ENCODE measurements at places on chromosomes 1 and 21.

DNA sequence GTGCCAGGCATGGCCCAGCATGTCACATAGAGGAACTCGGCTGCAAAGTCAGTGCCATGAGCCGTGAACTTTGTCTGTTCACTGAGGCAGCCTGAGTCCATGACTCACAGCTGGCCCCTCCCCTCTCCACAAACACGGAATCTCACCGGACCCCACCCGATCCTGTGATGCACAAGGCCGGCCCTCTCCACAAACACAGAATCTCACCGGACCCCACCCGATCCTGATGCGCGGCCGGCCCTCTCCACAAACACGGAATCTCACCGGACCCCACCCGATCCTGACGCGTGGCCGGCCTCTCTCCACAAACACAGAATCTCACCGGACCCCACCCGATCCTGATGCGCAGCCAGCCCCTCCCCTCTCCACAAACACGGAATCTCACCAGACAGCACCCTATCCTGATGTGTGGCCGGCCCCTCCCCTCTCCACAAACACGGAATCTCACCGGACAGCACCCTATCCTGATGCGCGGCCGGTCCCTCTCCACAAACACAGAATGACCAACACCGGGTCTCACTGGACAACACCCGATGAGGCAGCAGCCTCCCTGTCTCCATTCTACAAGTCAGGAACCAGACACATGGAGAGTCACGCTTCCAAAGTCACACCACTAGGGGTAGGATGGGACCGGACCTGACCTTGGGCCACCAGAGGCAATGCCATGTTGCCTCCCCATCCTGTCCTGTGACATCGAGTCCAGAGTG is 39.6 kb upstream of the GPR153 start:
- DNase-seq, result no peak

GRCh38 chr1:222331340-222331739 is 216.6 kb downstream of the HHIPL2 start:
- DNase-seq, result no peak

GRCh38 chr1:228401782-228402640 is 4.6 kb downstream of the TRIM11 start:
- DNase-seq, result no peak

GRCh38 chr1:58162952-58163550 is 383.5 kb downstream of the OMA1 start:
- no peak for DNase-seq

DNA sequence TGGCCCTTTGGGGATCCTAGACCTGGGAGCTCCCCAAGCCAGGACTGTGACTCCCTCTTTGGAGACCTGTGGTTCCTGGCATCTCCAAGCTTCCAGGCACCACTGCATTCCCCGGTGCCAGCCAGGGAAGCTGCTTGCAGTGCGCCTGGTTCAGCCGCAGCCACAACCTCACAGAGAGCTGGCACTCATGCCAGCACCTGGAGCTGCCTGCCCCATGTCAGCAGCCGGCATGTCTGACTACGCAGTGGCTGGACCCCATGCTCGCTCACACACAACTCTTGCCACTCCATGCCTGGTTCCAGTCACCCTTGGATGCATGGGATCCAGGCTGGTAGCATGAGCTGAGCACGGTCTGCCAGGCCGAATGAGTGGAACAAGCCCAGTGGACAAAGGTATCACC is 426.6 kb downstream of the LRRIQ3 start:
- DNase-seq, result no peak

GRCh38 chr1:10525208-10525607 is 50.5 kb downstream of the PEX14 start:
- DNase-seq, result no peak

Data from stimulated activated CD4-positive, alpha-beta T cell treated with anti-CD3 and anti-CD28 coated beads, Interleukin-1b, Interleukin-23, amount 100 ng/mL, for 48 hours (primary cell).